Activated T-helper 2 cell treated with anti-CD3 and anti-CD28 coated beads, Interferon-gamma antibody, Interleukin-2, Interleukin-4, amounts not matched to agents 10 μg/mL and 5 μg/mL and 100 μg/mL, durations not matched to agents 14 hours and 24 hours and 36 hours (primary cell): ENCODE measurements at places on chromosomes 3 and 15. TPM values are rescaled to one million over a fixed set of nuclear protein-coding genes. Genes with fewer than 3 reads are reported as not detected.

The SLC6A1 gene
- not detected in 2 replicates for total RNA-seq

The CCR9 gene
- total RNA-seq: not detected in 2 replicates

The TMEM108 gene
- total RNA-seq: 0.07 TPM in 1 of 2 replicates, not detected in the other

The TMEM266 gene
- not detected in 2 replicates for total RNA-seq

The NR1I2 gene
- 0.11 TPM in 2 replicates for total RNA-seq

The KNL1 gene
- total RNA-seq: 30.6 and 30.8 TPM in 2 replicates

The AGTR1 gene
- total RNA-seq: not detected in 2 replicates

The CHCHD4 gene
- total RNA-seq: 24.8 and 25.0 TPM in 2 replicates

The SCAANT1 gene
- 1.8 TPM in 1 of 2 replicates, not detected in the other for total RNA-seq

The USP13 gene
- total RNA-seq: 16.4 and 17.0 TPM in 2 replicates

GRCh38 chr15:87575896-87576473, 680.6 kb downstream of the NTRK3 start:
- no peaks in the 10 kb centered on the region for H3K36me3 ChIP-seq
- no peak overlapping the region for H3K4me3 ChIP-seq
- no peaks in the 10 kb centered on the region for H3K4me1 ChIP-seq
- DNase-seq: no peak
- H3K27ac ChIP-seq: no peak overlapping the region
- peaks cover 6% of the 10 kb centered on the region for H3K27me3 ChIP-seq

DNA sequence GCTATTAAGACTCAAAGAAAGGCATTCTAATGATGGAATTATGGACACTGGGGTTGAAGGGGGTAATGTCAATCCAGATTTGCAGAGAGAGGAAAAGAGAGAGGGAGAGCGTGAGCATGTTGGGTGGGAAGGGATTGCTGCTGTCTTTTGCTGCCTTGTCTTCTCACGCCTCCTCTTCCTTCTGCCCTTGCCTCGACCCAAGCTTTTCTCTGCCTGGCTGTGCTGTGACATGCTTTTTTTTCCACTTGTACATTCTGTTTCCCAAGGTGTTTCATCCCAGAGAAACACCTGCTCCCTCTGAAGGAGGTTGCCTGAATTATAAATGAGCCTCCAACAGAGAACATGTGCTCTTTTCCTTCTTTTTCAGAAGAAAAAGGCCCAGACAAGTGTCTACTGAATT, 80.3 kb downstream of the BDH1 start:
- no peaks in the 10 kb centered on the region for H3K36me3 ChIP-seq
- no peak overlapping the region for H3K27ac ChIP-seq
- no peak overlapping the region for H3K4me3 ChIP-seq
- peaks cover 2% of the 10 kb centered on the region for H3K4me1 ChIP-seq

DNA sequence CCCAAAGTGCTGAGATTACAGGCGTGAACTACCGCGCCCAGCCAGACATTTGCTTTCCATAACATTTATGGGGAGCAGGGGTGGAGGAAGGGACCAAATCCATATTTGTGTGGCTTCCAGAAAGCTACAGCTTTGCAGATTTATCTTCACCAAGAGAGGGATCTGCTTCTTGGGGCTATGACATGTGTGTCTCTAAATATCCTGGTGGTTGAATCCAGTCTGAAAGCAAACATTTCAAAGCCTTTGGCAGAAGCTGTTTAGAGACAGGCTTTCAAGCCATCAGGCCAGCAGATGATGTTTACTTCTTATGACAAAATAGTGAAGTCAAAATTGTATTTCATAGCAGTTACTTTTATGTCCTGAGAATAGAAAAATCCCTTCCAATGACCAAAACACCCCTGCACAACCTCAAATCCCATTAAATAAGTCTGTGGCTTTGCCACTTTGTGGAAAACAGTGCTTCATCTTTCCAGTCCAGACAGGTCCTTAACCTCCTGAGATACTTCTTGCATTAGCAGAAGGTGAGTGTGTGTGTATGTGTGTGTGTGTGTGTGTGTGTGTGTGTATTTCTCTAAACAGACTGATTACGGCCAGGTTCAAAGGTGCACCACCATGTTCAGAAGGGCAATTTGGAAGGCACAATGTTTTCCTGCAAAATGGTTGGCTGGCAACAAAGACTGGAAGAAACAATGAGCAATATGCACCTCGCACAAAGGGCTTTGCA, 191.4 kb upstream of the LRIG1 start:
- no peak overlapping the region for H3K27ac ChIP-seq
- peaks cover 4% of the 10 kb centered on the region for H3K27me3 ChIP-seq
- no peaks in the 10 kb centered on the region for H3K36me3 ChIP-seq

GRCh38 chr15:87369269-87369668, 887.3 kb downstream of the NTRK3 start:
- DNase-seq: no peak
- H3K36me3 ChIP-seq: no peaks in the 10 kb centered on the region
- H3K4me1 ChIP-seq: no peaks in the 10 kb centered on the region
- no peaks in the 10 kb centered on the region for H3K27me3 ChIP-seq
- H3K27ac ChIP-seq: no peak overlapping the region

DNA sequence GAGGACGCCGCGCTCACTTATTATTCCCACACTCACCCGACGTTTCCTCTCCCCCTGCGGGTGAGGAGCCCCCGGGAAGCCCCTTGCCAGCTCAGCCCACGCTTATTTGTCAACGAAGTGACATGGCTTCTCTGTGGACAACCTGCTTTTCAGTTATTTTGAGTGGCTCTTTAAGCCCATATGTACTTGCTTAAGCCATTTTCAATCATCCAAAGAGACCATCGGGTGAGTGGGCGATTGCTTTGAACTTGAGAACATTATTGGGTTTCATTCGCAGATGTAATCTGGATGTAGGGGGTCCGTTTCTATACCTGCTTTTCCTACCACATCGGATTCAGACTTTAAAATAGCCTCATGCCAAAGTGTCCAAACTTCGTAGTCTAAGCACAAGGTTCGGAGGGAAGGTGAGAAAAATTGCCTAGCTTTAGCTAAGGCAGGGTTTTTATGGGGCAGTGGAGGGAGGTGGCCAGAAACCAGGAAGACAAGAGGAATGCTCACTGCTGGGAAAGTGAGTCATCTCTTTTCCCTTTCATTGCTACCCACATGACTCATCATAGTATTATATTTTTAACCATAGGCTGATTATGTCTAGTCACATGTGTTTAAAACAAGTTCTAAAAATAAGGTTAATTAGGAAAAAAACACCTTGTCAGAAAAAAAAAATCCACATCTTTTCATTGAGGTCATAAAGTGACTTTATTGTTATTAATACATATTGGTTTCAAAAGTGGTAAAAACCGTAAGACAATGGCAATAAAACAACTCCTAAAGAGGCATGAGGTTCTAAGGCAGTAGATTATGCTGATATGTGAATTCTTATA, 773.1 kb upstream of the NR2F2 start:
- H3K27me3 ChIP-seq: peaks cover 10% of the 10 kb centered on the region
- H3K4me3 ChIP-seq: no peak overlapping the region
- no peak overlapping the region for H3K27ac ChIP-seq
- DNase-seq: no peak
- H3K36me3 ChIP-seq: no peaks in the 10 kb centered on the region

DNA sequence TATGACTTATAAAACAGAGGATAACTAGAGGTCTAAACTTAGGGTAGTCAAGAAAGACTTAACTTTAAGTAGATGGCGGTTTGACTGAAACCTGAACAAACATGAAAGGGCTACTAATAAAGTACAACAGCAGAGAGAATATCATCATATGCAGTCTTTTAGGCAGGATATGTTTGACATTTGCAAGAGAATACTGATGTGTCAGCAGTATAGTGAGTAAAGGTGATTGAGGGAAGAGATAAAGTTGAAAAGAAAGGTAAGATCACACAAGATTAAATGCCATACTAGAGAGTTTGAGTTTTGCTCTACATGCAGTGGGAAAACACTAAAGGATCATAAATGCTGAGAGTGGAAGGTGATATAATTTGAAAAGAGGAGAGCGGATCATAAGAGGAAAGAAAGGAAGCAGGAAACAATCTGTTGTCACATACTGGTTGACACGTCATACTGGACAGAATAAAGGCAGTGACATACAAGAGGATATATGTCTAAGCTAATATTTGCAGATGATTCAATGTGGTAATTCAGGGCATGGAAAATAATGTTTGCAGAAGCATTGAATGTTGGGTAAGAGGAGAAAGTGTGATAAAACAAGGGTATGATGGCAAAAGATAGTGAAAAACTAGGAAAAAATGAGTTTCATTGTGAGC, 223.0 kb downstream of the EPHA6 start:
- H3K27me3 ChIP-seq: no peaks in the 10 kb centered on the region
- H3K27ac ChIP-seq: no peak overlapping the region
- no peak for DNase-seq

- H3K27ac ChIP-seq: no peak overlapping the region
- no peak for DNase-seq
- no peaks in the 10 kb centered on the region for H3K36me3 ChIP-seq
- H3K4me1 ChIP-seq: no peaks in the 10 kb centered on the region
- H3K4me3 ChIP-seq: no peak overlapping the region
Measured at GRCh38 chr3:116191409-116191808, 253.9 kb downstream of the LSAMP start.

DNA sequence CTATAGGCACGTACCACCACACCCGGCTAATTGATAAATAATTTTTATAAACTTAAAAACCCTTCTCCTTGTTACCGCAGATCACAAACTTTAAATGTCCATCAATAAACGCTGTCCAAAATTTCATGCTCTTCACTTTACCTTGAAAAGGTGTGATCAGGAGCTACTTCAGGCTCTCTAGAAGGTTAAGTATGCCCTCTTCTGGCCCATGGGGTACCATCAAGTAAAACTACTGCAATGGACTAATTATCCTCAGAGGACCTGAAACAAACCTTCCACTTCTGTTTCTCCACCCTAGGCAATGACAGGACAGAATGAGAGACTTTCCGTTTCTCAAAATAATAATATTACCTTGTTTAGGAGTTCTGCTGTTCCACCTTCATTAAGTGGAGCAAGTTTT, 9.2 kb downstream of the LZTFL1 start:
- no peak for DNase-seq
- H3K4me1 ChIP-seq: peaks cover 7% of the 10 kb centered on the region
- H3K27ac ChIP-seq: no peak overlapping the region
- peaks cover 12% of the 10 kb centered on the region for H3K27me3 ChIP-seq

GRCh38 chr15:35506272-35506870, 39.6 kb downstream of the DPH6 start:
- DNase-seq: no peak
- H3K36me3 ChIP-seq: no peaks in the 10 kb centered on the region
- H3K27me3 ChIP-seq: no peaks in the 10 kb centered on the region
- H3K27ac ChIP-seq: no peak overlapping the region
- H3K4me1 ChIP-seq: no peaks in the 10 kb centered on the region
- no peak overlapping the region for H3K4me3 ChIP-seq

- no peak for DNase-seq
- no peaks in the 10 kb centered on the region for H3K36me3 ChIP-seq
- H3K27ac ChIP-seq: no peak overlapping the region
- H3K4me3 ChIP-seq: no peak overlapping the region
- no peaks in the 10 kb centered on the region for H3K4me1 ChIP-seq
Measured at GRCh38 chr15:74258456-74259291, 22.5 kb downstream of the CCDC33 start.

DNA sequence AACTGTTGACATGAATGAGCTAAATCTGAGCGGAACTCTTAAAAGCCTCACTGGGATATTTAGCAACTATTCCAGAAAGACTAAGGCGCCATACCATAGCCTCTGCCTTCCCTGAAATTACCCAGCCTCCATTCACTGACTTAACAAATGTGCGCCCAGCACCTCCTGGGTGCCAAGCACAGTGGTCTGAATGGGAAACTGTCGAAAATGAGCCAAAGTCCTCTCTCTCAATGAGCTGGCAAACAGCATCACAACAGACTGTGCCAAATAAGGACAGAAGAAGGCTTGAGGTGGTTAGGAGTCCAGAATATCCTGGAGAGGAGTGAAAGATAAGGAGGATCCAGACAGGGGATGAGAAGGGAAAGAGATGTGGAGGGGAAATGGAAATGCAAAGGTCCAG, 332.4 kb downstream of the MAGI1 start:
- H3K36me3 ChIP-seq: no peaks in the 10 kb centered on the region
- H3K27ac ChIP-seq: no peak overlapping the region
- no peaks in the 10 kb centered on the region for H3K27me3 ChIP-seq
- DNase-seq: no peak
- H3K4me1 ChIP-seq: no peaks in the 10 kb centered on the region
- no peak overlapping the region for H3K4me3 ChIP-seq

- H3K4me3 ChIP-seq: peak overlapping the region; percentile 83
- H3K4me1 ChIP-seq: peaks cover 14% of the 10 kb centered on the region
- peak; percentile 9 for DNase-seq
- H3K36me3 ChIP-seq: no peaks in the 10 kb centered on the region
Measured at GRCh38 chr3:98901119-98901391, 440 bp downstream of the DCBLD2 start.

DNA sequence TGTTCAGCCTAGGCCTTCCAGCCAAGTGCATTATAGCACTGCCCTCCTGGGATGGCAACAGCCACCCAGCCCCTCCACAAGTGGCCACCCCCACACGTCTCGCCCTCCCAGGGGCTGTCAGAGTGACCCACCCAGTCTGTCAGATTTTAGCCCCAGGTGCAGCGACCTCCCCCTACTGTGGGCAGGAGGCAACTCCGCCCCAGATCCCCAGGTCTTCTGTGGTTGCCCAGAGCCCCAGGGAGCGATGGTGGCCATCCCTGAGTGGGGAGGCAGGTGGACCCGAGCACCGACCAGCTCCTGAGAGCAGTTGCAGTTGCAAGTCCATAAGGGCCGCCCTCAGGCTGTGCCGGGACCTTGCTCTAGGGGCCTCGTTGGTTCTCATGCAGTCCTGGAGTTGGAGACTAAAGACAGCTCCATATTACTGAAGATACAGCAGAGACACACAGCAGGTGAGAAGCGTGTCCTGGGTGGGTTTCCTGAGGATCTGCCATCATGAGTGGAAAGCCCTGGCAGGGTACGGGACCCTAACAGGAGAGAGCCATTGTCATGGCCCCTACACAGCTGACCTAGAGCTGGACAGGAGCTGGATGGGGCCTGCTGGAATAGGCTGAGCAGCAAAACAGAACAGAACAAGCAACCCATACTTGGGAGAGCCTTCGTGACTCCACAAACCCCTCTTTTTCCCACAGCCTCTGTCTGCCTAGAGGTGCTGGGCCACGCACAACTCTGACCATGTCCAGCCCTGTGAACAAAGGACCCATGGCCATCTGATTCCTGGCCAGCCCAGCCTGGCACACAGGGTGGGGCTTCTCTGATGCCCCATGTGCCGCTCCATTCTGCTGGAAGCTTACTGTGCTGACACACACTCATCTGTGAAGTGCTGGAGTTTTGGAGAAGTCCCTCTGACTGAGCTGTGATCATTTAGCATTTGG, 110.3 kb upstream of the ALDH1A3 start:
- no peaks in the 10 kb centered on the region for H3K4me1 ChIP-seq
- no peak overlapping the region for H3K4me3 ChIP-seq
- no peaks in the 10 kb centered on the region for H3K36me3 ChIP-seq
- H3K27me3 ChIP-seq: peaks cover 10% of the 10 kb centered on the region
- no peak overlapping the region for H3K27ac ChIP-seq

DNA sequence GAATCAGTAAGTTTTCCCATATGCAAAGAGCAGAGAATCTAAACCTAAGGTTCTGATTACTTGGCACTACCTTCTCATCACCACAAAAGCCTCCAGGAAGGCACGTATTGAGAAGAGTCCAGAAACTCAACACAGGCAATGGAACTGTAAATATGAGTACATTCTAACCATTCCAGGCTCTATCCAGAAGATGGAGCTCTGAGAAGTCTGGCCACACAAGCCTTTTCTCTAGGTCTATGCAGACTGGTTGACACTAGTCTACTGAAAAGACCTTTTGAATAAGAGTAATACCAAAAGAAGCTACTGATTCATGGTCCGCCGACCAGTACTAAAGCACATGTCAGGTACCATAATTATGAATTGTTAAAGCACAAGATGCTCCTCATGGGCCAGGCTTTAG, 12.2 kb upstream of the NCKIPSD start:
- no peaks in the 10 kb centered on the region for H3K27me3 ChIP-seq
- H3K4me3 ChIP-seq: no peak overlapping the region
- H3K4me1 ChIP-seq: peaks cover 13% of the 10 kb centered on the region
- H3K27ac ChIP-seq: no peak overlapping the region
- no peak for DNase-seq
- H3K36me3 ChIP-seq: peaks cover 50% of the 10 kb centered on the region
